Panc1 (cell line): ENCODE measurements at places on chromosomes 6 and 20. TPM values are rescaled to one million over a fixed set of nuclear protein-coding genes. Genes with fewer than 3 reads are reported as not detected.

DNA sequence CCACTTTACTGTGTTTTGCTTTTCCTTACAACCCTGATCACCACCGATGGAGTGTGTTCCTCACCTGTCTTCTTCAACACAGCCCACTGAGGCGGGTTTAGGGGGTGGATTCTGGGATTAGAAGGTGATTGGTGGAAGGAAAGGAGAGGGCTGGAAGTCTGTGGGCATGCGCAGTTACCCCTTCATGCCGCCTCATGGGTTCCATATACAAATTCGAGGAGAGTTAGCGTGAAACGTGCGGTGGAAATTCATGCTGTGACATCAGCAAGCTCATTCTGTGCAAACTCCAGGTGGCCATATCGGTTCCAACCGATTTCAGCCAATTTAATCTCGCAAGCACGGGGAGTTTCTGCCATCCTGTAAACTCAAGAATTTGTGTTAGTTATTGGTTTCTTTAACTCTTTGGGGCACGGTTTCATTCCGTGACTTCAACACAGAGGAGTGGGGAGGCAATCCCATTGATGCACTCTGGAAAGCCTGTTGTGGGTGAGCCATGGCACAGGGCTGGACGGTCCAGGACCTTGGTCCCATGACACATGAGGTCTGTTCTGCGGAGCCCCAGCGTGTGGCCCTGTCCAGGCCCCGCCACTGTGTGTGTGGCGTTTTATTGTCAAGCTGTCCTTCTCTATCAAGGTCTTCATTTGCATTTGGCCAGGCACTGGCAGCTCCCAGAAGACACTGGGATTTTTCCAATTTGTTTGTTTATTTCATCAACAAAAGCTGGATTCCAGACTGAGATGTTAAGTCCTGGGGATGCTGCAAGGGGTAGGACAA is 482.8 kb upstream of the SULF2 start:
- DNase-seq: no peak

GRCh38 chr6:134230087-134230700 is 87.7 kb downstream of the SGK1 start:
- DNase-seq: no peak

DNA sequence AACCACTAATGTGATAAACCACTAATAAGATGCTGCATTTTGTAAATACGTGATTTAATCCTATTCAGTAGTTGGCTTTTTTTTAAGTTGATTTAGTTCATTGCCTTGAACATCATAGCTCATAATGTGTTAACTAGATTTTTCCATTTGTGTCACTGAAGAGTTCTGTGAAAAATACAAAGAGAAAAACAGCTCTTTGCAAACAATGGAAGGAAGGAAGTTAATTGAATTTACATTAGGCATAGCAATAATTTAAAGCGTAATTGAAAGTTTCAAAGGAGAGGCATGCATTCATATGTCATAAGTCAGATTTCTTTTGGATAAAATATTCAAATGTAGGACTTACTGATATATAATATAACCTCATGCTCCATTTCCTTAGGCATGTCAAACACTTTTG is 102.3 kb downstream of the TBC1D7 start:
- DNase-seq: no peak

The KCNQ2 gene
- 19.4 TPM for total RNA-seq

The CD93 gene
- 0.10 TPM for total RNA-seq

The UBR2 gene
- 19.1 TPM for total RNA-seq

- no peak for DNase-seq
These were observed 108.5 kb downstream of the LY86 start for GRCh38 chr6:6696867-6697531.
